ENCODE measurements at places on chromosomes 7 and 10.

- no peak for DNase-seq
Measured at GRCh38 chr7:22404421-22405023, 47.6 kb upstream of the RAPGEF5 start.

- DNase-seq: no peak
Measured at GRCh38 chr7:133584956-133585668, 332.2 kb downstream of the EXOC4 start.

- DNase-seq: no peak
Measured at GRCh38 chr10:34145715-34146114, 669.4 kb downstream of the PARD3 start.

- no peak for DNase-seq
Measured at GRCh38 chr7:145812218-145812617, 304.4 kb upstream of the CNTNAP2 start.

DNA sequence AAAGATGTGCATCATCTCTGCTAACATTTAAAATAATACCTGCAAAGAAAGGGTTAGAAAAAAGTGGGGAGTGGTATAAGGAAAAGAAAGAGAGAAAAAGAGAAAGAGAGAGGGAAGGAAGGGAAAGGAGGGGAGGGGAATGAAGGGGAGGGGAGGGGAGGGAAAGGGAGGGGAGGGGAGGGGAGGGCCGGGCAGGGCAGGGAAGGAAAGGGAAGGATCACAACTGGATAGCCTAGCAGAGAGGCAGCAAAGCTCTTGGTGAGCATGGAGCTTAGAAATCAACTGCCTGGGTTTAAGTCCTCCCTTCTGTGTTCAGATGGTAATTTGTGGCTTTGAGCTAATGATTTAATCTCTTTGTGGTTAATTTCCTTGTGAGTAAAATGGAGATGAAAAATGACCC lies 5.4 kb upstream of the FAM237B start:
- no peak for DNase-seq

DNA sequence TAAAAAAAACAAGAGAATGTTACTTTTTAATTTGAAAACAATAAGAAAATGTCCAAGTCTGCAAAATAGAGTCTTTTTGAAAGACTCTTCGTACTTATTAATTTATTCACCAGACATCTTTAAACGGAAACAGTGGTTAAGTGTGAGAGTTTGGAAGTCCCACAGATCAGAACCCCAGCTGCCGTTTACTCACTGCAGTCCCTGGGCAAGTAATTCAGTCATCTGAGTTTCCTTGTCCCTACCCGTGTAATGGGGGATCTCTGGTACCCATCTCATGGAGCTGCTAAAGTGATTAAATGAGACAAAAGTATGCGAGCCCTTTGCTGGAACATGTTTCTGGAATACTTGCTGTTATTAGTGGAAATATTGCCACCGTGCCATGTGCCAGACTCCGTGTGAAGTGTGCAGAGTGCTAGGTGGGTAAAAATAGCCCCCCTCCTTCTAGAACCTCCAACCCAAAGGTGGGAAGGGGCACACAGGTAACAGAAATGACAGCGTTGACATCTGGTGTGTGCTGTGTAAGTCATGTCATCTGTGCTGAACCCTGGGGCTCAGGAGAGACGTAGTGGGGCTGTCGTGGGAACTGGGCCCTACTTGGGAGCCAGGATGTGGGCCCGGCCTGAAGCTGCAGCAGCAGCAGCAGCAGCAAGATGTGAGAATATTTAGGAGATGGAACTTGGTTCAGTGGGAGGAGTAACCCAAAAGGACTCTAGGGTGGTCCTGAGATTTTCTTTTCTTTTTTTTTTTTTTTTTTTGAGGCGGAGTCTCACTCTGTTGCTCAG lies 140.5 kb downstream of the CUX1 start:
- no peak for DNase-seq

DNA sequence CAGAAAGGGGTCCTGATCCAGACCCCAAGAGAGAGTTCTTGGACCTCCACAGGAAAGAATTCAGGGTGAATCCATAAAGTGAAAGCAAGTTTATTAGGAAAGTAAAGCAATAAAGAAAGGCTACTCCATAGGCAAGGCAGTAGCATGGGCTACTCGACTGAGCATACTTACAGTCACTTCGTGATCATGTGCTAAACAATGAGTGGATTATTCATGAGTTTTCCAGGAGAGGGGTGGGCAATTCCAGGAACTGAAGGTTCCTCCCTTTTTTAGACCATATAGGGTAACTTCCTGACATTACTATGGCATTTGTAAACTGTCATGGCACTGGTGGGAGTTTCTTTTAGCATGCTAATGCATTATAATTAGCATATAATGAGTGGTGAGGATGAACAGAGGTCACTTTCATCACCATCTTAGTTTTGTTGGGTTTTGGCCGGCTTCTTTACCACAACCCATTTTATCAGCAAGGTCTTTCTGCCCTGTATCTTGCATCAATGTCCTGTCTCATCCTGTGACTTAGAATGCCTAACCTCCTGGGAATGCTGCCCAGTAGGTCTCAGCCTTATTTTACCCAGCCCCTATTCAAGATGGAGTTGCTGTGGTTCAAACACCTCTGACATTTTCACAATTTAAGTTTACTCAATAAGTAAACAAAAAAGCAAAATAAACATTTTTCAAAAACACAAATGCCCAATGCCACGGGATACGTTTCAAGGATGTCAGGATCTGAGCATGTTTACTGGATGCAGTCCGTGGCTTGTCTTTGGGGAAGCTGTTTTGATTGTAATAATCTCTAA lies 37.0 kb downstream of the ALOX5 start:
- no peak for DNase-seq

GRCh38 chr10:84879991-84880390 lies 551.6 kb downstream of the CCSER2 start:
- no peak for DNase-seq

DNA sequence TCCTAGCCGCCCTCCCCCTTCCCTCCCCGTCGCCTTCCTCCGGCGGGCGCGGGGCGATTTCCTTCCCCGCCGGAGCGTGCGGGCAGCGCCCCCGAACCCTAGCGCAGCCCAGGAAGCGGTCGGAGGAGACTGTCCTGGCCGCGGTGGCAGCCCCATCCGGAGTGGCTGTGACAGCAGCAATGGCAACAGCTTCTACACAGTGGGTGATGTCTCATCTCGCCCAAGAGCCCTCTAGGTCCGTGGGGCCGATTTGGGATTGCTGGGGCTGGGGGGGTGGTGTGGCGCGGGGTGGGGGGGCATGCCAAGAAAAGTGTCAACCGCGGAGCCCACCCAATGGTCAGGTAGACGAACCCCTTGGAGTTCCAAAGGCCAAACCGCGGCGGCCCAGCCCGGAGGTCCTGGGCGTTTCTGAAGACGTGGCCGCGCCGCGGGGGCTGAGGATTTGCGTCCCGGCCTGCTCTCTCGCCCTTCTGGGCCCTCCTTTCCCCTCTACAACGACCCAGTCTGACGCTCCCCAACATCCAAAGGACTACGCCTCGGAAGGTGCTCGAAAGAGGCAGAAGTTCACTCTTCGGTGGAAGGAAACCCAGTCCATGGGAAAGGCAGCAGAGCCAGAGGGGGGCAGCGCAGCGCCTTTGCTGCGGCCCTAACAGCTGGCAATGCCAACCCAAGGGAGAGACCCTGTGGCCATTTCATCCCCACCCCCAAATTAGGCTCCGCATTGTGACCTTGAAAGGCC lies 603 bp upstream of the TWIST1 start:
- DNase-seq: no peak

DNA sequence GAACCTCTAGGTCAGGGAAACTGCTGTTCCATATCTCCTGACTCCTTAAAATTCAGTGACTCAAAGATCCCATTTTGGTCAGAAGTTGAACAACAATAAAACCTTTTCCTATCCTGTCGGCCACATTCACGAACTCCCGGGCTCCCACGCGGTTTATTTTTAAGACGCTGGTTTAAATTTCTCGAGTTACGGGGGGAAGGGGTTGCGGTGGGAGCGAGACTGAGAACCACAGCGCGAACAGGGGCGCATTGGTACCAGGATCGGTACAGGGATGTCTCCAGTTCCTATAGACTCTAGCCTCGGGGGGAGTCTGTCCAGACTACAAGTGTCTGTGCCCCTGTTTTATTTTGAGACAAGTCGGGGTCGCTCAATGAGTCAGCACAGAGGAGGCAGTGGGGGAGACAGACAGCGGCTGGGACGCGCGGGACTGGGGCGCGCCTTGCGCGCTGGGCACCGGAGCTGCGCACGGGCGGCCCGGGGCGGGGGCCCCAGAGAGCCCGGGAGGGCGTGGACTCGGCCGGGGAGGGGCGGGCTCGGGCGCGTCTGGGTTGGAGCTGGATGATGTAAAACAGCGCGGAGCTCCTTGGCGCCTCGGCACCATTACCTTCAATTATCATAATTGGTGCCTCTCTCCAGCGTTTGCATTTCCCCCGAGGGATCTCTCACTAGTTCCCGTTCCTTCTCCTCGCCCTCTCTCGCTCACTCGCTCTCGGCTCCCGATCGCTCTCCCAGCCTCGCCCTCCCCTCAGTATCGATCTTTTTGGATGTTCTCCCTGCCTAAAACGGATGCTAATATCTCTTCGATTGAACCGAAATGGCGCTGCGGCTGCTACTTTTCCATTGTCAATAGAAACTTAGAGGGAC lies 8.7 kb upstream of the BAMBI start:
- DNase-seq: no peak

DNA sequence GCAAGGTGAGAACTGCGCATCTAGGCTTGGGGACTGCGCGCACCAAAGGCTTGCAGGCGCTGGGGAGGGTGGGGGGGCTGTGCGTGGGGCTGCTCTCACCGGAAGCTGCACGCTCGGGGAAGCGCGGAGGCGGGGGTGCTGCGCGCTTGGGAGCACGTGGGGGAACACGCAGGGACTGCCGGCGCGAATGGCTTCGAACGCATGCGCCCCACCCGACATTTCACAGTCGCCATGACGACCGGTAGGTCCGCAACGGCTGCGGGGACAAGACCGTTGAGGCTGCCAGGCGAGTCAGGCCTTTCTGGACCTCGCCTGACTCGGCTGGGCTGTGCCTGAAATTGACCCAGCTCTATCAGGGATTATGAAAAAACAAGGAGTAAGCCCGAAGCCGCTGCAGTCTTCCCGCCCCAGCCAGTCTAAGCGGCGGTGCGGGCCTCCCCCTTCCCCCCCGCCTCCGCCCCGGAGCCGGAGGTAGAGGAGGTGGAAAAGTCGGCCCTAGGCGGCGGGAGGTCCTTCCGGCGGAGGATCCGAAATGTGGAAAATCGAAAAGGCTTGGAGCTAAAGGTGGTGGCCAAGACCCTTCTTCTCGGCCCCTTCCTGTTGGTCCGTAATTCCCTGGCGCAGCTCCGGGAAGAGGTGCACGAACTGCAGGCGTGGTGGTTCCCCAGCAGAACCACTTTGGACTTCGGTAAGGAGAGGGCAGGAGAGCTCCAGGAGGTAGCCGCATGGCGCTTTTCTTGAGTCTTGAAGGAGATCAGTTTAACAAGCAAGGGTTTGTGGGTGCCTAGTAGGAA lies 34.9 kb upstream of the STEAP1 start:
- no peak for DNase-seq

DNA sequence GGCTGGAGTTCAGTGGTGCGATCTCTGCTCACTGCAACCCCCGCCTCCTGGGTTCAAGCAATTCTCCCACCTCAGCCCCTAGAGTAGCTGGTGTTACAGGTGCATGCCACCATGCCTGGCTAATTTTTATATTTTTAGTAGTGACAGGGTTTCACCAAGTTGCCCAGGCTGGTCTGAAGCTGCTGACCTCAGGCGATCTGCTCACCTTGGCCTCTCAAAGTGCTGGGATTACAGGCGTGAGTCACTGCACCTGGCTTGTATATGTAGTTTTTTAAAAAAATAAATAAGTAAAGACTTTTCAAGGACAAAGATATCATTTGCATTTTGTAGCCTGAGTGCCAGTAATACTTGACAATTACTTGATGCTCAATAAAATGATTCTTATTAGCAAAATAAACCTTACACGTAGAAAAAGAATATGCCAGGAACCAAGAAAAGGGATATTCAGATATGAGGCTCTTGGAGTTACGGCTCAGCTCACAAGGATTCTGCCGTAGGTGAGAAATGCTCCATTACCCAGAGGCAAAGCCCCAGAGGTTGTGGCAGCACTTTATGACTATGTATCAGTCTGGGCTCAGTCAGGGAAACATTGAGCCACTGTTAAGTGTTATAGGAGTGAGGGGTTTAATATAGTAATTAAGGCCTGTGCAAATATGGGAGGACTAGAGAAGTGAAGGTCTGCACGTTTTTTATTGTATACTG lies 98.5 kb downstream of the TPST1 start:
- DNase-seq: no peak

DNA sequence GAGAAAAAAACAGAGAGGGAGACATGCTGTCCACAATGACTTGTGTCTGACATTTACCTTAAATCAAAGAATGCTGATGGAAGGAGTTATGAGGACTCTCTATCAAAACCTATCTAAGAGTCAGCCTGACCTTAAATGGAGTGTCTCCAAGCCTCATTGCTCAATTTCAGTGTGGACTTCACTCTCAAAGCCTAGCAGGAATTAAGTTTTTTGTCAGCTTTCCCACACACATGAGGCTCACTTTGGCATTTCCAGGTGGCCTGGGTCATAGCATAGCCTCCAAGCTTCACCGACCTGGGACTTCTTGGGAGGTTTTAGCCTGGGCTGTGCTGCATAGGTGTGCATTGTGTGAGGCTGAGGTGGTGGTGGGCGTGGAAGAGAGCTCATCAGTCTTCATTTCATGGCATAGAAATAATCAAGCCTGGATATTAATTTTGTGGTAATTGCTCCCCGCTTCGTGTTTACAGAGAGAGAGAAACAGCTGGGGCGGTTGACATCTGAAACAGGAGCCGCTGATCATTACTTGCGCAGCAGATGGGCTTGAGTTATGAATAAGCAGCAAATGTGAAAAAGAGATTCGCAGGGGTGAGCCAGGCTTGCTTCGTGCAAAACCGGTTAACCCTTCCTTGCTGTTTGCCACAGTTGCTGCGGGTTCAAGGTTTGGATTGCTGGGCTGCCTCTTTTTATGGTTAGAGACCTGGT lies 647.8 kb downstream of the INHBA start:
- no peak for DNase-seq

DNA sequence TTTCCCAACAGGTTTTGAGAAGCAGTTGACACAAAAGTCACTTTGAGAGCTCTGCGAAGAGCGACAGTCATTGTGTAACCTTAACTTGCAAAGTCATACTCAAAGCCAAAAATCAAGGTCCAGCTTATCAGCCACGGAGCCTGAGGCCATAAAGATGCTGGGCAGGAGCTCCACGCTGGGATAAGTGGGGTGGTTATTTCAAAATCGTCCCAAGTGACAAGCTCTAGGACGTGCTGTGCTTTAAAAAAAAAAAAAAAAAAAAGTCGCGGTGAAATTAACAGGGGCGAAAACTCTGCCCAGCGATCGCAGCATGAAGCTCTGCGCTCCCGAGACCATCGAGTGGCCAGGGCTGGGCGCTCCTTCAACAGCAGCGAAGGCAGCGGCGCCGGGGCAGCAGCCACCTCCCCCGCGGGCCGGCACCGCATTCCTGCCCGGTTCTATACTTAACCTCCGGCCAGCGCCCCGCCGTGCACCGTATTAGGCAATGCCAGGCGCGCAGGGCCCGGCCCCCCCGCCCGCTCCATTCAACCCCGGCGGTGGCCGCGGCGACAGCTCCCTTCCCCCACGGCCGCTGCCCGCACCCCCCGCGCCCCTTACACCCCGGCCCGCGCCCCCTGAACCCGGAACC lies 657 bp downstream of the HACD1 start:
- DNase-seq: no peak
